Thyroid gland (tissue), 4 donors: ENCODE measurements at places on chromosomes 11 and 22. TPM values are rescaled to one million over a fixed set of nuclear protein-coding genes. Genes with fewer than 3 reads are reported as not detected.

GRCh38 chr11:29634744-29635143 lies 382.1 kb downstream of the KCNA4 start:
- H3K4me1 ChIP-seq, result no peaks in the 10 kb centered on the region
- H3K27me3 ChIP-seq, result no peaks in the 10 kb centered on the region
- no peak overlapping the region for H3K4me3 ChIP-seq
- no peaks in the 10 kb centered on the region for H3K36me3 ChIP-seq

- H3K27ac ChIP-seq, result no peak overlapping the region
- no peaks in the 10 kb centered on the region for H3K36me3 ChIP-seq
- H3K4me3 ChIP-seq, result no peak overlapping the region
- no peaks in the 10 kb centered on the region for H3K4me1 ChIP-seq
- no peak for DNase-seq
- no peaks in the 10 kb centered on the region for H3K27me3 ChIP-seq
Observed at GRCh38 chr11:14070896-14071295, 108.4 kb downstream of the SPON1 start.

DNA sequence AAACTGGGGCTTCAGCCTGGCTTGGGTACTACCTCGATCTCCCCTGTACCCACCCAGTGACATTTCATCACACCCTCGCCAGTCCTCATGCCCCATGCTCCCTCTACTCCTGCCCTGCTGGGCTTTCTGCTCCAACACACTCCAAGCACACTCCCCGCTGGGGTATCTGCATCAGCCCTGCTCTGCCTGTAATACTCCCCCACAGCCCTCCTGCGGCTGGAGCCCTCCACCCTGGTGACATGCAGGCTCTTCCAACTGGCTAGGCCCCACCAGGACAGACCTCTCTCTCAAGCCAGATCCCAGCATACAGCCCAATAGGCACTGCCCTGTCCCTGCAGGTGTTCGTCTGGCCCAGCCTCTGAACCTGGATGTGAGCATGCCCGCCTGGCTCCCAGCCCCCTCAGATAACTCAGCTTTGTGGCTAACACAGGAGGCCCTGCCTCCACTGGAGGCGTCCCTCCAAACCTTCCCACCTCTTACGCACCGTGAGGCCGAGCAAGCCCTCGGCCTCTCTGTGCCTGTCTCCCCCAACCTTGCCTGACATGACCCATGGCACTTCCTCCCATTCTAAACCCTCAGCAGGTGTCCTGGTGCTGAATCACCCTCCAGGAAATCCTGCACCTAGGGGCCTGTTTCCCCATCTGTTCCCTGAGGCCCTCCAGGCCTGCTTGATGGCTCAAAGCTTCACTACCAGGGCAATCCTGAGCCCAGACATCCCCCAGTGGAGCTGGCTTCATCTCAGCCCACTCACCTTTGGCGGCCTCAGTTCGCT lies 33.5 kb upstream of the TXNRD2 start:
- peaks cover 17% of the 10 kb centered on the region for H3K36me3 ChIP-seq
- H3K27ac ChIP-seq, result no peak overlapping the region
- H3K4me1 ChIP-seq, result no peaks in the 10 kb centered on the region
- H3K27me3 ChIP-seq, result no peaks in the 10 kb centered on the region
- no peak for DNase-seq

- DNase-seq, result peak; percentile 48
- H3K4me1 ChIP-seq, result peaks cover 15% of the 10 kb centered on the region
- peak overlapping the region; percentile 94 for H3K27ac ChIP-seq
Observed at GRCh38 chr11:94769880-94770279, 1.7 kb downstream of the AMOTL1 start.

GRCh38 chr11:77580712-77581337 lies 8.9 kb upstream of the AQP11 start:
- H3K27ac ChIP-seq, result no peak overlapping the region
- H3K4me3 ChIP-seq, result no peak overlapping the region
- no peaks in the 10 kb centered on the region for H3K36me3 ChIP-seq
- no peak for DNase-seq
- H3K27me3 ChIP-seq, result no peaks in the 10 kb centered on the region
- H3K4me1 ChIP-seq, result no peaks in the 10 kb centered on the region

Gene TTC36
- total RNA-seq, result 0.78 TPM

Gene YPEL4
- 1.1 TPM for total RNA-seq

Gene PTPRCAP
- total RNA-seq, result 6.9 TPM
